Stimulated activated naive B cell treated with anti-CD40 and anti-IgM and Interleukin-4, amounts not matched to agents 10 μg/mL and 1 μg/mL and 100 μg/mL, for 72 hours (primary cell): ENCODE measurements at places on chromosomes 16 and 17.
A peak's percentile ranks its signal among the peaks of the same experiment; 100 is the strongest.

GRCh38 chr17:57447990-57448758 is 191.9 kb downstream of the MSI2 start:
- no peak for DNase-seq

DNA sequence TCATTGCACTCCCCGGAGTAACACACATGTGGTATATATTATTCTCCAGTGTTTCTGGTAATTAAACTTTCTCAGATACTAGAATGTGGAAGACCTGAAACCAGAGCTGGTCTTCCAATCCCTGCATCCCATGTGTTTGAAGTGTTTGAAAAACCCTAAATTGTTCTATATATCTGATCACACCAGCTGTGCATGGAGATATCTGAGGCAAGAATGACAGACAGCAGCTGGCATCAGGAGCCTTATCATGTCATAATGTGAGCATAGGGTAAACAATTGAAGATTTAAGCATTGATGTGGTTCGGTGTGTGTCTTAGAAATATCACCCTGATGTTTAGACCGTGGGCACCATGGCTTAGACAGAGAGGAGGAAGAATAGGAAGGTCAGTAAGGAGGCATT is 251.0 kb downstream of the CDH11 start:
- no peak for DNase-seq

GRCh38 chr16:29994600-29995323 is 655 bp downstream of the HIRIP3 start:
- DNase-seq: no peak

- no peak for DNase-seq
These were observed 71.6 kb downstream of the MYO1D start for GRCh38 chr17:32805029-32805976.

DNA sequence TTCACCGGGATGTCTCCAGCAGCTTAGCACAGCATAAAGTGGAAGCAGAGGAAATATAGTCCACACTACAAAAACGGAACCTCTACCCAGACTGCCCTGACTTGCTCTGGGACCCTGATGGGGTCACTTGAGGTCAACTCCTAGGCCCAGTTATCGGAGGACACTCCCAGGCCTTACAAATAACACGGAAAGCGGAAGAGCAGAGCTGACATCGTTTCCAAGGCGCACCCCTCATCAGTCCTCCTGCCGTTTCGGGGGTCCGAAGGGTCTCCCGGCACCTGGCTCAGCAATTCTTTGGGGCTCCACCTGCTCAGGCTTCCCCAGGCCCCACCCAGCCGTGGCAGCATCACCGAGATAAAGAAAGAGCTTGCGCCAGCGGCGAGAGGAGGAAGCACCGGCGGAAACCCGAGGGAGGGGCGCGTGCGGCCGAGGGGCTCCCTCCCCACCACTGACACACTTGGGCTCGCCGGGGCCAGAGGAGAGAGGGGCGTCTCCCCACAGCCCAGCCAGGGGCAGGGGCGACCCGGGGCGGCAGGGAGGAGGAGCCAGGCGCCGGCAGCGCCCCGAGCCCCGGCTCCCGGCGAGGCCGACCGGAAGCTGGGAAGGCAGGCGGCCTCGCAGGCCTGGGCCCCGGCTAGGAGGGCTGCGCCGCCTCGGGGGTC is 727 bp downstream of the CORO7 start:
- peak; percentile 49 for DNase-seq

- DNase-seq: no peak
These were observed 3.2 kb upstream of the MRPL58 start for GRCh38 chr17:75009139-75009724.

- DNase-seq: no peak
These were observed 1.8 kb upstream of the MT2A start for GRCh38 chr16:56606476-56607108.

- no peak for DNase-seq
These were observed 49.1 kb downstream of the RAB11FIP3 start for GRCh38 chr16:474420-475122.

- no peak for DNase-seq
These were observed 4.8 kb downstream of the LIMD2 start for GRCh38 chr17:63694950-63695773.

GRCh38 chr16:86016201-86016965 is 117.4 kb downstream of the IRF8 start:
- DNase-seq: peak; percentile 41

- DNase-seq: no peak
These were observed 114.7 kb downstream of the FOXL1 start for GRCh38 chr16:86693033-86693432.

DNA sequence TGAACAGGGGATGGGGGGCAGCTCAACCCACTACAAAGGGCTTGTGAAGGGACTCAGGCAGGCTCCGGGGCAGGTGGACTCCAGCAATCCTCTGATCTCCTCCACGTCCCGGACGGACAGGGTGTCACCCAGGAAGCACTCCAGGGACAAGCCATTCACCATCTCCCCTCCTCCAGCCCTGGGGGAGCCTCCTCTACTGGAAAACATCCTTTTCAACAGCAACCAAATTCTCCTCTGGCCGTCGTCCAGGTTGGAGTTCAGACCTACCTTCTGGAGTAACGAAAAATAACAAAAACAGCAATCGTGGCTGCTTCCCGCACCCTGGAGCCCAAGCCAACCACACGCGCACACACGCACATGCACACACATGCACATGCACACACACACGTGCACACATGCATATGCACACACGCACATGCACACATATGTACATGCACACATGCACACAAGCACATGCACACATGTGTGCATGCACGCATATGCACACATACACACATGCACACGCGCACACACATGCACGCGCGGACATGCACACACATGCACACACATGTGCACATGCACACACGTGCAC is 8.9 kb upstream of the RBFOX3 start:
- DNase-seq: no peak

DNA sequence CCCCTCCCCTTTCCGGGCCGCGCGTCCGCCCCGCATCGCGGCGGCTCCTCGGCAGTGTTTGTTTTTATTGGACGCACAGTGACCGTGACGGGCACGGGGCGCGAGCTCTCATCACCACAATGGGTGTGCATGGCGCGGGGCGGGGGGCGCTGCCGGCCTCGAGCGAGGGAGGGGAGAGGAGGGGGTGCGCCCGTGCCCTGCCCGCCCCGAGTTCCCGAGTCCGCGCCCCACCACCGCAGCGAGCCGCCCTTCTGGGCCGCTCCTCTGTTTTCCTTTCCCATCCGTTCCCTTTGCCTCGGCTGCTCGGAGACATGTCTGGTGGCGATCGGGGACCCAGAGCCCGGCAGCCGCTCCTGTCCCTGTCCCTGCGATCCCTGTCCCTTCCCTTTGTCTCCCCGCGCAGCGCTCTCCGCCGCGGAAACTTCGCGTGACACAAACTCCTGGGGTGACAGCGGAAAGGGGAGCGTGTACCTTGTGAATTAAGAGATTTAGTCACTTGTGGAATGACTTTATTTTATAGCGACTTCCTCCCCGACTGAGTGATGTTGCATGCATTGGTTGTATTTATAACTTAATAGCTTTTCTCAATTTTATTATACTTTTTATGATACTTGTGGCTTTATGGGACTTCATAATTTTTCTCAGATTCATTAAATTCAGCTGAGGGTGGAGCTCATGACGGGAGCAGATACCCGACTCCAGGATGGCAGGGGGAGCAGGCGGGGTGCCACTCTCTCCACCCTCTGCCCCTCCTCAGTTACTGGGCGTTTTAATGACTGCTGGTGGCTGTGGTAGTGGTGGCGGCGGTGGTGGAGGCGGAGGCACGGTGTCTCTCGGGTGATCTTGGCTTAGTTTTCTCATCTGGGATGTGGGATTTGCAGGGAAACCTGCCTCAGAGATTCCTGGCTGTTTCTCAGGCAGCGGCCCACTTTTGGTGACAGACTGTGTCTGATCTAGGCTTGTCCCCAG is 40.8 kb downstream of the MRM1 start:
- no peak for DNase-seq

DNA sequence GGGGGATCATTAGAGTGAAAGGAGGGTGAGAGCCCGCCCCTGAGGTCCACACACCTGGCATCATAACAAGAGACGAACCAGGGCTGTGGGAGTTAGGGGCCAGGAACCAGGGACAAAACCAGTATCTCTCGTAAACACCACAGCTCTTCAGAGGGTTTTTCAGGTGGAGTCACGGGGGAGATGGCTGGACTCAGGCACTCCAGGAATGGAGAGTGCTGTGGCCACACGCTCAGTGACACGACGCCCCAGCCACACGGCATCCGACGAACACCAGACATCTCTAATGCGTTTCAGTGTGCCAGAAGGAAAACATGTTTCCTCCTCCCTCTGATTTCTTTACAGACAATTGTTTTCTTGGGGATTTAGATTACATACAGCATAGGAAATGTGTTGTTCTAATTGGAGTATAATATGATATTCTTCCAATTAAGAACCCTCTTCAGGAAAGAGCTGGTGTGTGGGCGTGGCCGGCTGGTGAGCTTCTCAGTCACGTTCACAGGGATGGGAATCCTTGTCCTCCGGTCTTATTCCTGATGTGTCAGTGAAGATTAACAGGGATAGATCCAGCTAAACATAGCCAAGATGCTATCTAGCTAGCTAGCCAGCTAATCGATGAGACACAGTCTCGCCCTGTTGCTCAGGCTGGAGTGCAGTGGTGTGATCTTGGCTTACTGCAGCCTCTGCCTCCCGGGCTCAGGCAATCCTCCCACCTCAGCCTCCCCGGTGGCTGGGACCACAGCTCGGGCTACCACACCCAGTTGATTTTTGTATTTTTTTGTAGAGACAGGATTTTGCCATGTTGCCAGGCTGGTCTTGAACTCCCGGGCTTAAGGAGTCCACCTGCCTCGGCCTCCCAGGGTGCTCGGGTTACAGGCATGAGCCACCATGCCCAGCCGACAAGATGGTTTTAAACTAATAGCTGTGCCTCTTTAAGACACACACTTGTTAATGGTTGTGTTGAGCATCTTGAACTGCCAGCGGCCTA is 98.6 kb downstream of the BANP start:
- DNase-seq: no peak
